Naive thymus-derived CD8-positive, alpha-beta T cell (primary cell): ENCODE measurements at places on chromosomes 7 and 10.

DNA sequence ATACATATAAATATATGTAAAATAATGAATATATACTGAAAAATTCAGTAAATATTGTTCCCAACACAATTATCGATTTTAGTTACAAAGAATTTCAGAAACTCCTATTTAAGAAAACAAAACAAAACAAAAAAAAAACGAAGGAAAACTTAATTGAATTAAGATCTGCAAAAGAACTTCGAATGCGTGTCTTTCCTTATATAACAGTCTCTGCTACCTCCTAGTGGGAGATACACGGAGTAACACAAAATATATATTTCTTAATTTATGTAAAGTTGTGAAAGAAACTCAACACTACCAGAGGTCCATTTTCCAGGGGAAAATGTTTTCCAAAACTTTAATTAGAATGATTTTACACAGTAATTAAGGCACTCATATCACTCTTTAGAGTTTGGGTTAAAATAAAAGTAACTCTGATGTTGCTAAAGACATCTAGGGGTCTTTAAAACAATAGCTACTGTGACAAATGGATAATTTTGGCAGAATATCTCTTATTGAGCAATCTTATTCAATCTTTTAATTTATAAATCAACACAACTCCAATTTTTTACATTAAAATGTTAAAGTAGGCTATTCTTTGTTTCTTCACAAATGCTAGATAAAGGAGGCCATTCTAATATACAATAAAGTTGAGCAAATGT is 41.6 kb downstream of the NEBL start:
- DNase-seq: no peak

DNA sequence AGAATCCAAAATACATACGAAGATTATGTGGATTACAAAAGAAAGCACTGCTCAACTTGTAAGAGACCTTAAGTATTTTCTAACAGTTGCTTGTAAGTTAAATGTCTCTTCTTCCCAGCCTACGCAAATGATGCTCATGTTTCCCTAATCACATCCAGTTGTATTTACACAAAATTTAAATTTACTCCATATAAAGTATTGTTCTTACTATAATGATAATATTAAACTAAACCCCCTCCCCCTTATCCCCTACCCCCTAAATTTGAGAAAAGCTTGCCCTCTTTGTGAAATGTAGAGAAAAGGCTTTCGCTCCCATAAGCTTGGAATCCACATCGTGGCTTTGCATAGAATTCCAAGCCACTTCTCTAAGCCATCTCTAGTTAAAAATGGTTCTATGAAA is 29.4 kb downstream of the ANKMY2 start:
- DNase-seq: no peak

GRCh38 chr7:141754939-141755338 is 9.0 kb upstream of the TAS2R3 start:
- no peak for DNase-seq

GRCh38 chr7:13107291-13107690 is 419.9 kb downstream of the ARL4A start:
- DNase-seq: no peak

DNA sequence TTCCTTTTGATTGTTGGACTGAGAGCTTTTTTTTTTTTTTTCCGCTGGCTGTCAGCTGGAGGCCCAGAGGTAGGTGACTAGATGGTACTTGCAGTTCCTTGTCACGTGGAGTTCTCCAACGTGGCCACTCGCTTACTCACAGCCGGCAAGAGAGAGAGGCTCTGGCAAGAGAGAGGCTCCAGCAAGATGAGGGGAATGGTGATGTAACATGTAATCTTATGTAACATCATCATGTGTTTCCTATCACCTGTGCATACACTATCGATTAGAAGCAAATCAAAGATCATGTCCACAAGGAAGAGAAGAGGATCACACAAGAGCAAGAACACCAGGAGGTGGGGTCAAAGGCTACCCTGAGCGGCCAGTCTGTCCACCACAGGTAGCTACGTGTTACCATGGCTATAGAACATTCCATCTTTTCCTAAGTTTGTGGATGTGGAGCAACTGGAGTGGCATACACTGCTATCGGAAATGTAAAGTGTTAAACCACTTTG is 4.0 kb upstream of the BORCS7 start:
- no peak for DNase-seq

DNA sequence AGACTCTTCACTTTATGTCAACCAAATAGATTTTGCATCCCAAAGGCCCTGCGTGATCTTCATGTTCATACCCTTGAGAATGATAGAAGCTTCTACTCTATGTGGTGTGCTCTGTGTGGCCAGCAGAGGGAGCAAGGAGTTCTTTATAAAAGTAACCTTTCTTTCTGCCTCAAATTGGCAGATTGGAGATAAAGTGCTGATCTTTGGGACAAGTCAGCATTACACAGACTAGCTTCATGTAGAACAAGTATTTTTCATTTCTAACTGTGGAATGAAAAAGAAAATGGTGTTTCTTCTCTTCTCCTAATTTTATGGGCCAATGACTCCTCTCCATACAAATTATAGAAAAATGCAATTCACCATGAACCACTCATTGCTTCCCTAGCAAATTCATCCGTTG is 1214.1 kb downstream of the SORCS1 start:
- DNase-seq: no peak

GRCh38 chr7:25371972-25372371 is 143.7 kb upstream of the NPVF start:
- DNase-seq: no peak

DNA sequence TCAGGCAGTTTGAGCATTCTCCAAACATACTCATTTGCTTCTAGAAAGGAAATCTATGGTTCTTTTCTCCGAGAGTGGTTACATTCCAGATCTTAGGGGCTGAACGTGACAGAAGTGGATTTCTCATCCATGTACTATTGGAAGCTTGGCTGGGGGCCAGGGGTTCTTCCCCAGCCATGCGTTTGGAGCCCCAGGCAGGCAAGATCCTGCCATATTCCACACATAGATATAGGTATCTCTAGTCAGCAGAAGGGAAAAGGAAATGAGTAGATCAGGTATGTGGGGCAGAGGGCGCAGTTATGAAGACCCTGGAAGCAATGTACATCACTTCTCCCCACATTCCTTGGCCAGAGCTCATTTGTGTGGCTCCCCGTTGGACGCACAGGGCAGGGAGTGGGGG is 299.8 kb downstream of the CCDC3 start:
- DNase-seq: no peak

- peak; percentile 98 for DNase-seq
Measured at GRCh38 chr10:12068449-12069269, at the start of gene DHTKD1. Gene DHTKD1 (plus strand): TSS chr10:12068954. CDS start chr10:12069034, 80 bp downstream.

- no peak for DNase-seq
Measured at GRCh38 chr10:14074062-14074884, 256.5 kb downstream of the FRMD4A start.

DNA sequence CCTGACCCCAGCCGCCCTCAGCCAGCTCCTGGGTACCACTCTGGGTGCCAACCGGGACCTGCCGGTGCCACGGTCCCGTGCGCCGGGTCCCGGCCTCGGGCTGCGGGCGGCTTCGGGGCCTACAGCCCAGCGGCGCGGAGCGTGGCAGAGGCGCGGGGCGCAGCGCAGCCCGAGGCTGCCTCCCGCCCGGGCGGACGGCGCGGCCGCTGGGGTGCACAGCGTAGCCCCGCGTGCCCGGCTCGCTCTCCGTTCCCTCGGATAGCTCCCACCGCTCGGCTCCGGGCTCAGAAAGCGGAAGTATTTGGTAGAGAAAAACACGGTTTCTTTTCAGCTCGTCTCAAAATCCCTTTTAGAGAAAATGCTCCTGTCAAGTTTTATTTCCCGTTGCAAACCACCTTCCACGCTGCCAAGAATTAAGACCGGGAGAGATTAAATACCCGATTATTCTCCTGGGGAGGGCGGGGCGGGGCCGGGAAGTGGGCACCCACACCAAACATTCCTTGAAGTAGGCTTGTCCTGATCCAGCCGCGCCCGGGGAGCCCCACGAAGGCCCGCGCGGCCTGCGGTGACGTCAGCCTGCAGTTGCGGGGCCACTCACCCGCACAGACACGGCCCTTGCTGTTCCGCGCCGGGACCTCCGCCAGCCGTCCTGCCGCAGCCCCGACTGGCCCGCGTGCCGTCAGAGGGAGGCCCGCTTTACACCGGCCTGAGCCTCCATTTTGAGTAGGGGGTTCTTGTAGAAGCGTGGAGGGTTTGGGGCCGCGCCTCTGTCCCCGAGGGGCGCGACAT is 7.2 kb downstream of the HOXA13 start:
- no peak for DNase-seq

GRCh38 chr7:351681-352480 is 61.9 kb downstream of the FOXL3 start:
- DNase-seq: peak; percentile 84

DNA sequence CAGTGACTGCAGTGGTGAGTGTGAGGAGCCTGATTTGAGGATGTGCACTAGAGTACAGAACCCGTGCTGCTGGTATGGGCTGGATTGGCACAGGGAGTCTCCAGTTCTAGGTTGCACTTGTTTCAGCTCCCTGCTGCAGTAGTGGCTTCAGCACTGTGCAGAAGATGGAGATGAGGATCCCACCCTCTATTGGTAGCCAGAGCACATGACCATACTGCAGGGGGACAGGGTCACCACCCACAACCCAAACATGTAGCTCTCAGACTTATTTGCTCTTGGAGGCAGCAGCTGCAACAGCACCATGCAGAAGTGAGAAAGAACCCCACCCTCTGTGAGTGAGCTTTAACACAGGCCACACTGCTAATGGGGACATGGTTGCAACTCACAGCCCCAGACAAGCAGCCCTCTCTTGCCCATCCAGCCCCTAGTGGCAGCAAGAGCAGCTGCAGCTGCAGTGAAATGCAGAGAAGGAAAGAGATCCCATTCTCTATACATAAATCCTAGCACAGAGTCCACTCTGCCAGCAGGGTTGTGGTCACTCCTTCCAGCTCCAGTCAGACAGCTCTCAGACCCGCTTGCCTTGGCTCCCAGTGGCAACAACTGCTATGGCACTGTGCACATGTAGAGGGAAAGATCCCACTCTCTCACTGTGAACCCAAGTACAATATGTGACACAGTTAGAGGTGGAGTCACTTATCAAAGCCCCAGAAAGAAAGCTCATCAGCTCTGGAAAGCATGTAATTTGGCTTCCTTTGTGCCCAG is 51.4 kb upstream of the SCIN start:
- no peak for DNase-seq

- no peak for DNase-seq
Measured at GRCh38 chr7:69426705-69427104, 171.6 kb upstream of the AUTS2 start.
